ENCODE measurements at places on chromosomes 12 and 14.

DNA sequence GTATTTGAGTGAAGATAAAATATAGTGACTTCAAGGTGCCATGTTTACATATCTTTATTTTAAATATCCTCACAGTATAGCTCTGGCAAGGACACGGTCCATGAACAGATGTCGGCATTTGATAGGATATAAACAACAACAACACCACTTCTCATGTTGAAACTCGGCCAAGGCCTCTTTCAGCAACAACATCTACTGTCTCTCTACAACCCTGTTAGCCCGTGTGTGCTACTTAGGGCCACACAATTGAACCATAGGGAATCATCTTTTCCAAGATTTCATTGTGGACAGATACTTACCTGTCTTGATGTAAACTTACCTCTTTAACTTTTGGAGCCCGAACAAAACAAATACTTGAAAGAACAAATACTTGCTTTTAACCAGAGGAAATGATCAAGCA is 168.7 kb upstream of the SSTR1 start:
- DNase-seq = no peak

- no peak for DNase-seq
These were observed 297.1 kb downstream of the PDZRN4 start for GRCh38 chr12:41485203-41485602.

DNA sequence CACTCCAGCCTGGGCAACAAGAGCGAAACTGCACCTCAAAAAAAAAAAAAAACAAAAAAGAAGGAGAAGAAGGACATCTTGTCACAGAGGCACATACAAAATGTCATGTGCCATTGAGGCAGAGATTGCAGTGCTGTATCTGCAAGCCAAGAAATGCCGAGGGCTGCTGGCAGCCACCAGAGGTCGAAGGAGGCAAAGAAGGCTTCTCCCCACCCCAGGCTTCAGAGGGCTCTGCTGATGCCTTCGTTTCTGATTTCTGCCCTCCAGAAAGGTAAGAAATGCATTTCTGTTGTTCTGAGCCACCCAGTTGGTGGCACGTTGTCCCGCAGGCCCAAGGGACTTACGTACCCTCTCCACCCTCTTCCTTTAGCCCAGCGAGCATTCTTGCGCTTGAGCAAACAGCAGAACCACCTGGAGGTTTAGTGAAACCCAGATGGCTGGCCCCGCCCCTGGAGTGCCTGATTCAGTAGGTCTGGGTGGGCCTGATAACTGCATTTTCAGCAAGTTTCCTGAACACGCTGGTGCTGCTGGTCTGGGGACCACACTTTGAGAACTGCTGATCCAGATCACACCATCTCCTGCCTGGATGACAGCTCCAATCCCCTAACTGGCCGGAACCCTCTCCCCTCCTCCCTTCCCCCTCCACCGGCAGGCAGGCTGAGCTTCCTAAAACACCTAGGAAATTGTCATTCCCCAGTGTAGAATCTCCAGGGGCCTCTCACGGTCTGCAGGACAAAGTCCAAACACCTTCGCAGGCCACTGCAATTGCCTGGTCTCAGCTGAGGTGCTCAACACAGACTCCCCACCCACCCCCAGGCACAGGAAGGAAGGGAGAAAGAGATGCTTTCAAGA is 21.1 kb upstream of the SCARB1 start:
- no peak for DNase-seq

DNA sequence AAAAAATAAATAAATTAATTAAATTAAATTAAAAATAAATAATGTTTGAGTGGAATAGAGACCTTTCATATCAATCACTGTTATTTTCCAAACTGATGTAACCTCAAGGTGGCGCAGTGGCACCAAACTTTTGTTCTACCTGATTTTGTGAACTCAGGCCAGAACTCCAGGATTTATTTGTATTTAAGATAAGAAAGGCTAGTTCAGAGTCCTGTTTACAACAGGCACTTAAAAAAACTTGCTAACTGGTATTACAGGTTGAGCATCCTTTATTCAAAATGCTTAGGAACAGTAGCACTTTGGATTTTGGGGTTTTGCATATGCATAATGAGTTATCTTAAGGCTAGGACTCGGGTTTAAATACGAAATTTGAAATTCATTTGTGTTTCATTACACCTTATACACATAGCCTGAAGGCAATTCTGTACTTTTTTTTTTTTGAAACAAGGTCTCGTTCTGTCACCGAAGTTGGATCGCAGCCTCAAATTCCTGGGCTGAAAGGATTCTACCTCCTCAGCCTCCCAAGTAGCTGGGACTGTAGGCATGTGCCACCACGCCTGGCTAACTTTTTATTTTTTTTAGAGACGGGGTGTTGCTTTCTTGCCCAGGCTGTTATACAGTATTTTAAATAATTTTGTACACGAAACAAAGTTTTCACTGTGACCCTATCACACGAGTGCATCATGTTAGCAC is 32.4 kb downstream of the YY1 start:
- no peak for DNase-seq

GRCh38 chr12:7645395-7646177 is 20.1 kb downstream of the APOBEC1 start:
- DNase-seq = no peak

DNA sequence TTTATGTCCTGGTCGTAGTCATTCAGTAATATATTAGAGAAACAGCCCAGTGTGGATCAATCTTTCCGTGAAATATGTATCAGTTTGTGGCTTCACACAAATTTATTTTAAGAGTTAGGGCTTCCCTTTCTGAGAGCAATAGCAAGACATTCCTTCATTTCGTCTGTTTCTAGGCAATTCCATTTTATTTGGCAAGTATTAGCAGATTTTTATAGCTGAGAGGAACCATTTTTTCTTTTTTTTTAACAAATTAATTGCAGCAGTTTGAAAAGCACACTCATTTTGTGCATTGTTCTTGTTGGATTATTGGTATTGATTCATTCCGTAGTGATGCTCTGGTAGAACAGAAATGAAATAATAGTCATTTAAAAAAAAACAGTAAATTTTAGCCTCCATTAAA is 132.9 kb downstream of the SRGAP1 start:
- DNase-seq = no peak

GRCh38 chr12:47400266-47400665 is 305.6 kb downstream of the RPAP3 start:
- DNase-seq = no peak

DNA sequence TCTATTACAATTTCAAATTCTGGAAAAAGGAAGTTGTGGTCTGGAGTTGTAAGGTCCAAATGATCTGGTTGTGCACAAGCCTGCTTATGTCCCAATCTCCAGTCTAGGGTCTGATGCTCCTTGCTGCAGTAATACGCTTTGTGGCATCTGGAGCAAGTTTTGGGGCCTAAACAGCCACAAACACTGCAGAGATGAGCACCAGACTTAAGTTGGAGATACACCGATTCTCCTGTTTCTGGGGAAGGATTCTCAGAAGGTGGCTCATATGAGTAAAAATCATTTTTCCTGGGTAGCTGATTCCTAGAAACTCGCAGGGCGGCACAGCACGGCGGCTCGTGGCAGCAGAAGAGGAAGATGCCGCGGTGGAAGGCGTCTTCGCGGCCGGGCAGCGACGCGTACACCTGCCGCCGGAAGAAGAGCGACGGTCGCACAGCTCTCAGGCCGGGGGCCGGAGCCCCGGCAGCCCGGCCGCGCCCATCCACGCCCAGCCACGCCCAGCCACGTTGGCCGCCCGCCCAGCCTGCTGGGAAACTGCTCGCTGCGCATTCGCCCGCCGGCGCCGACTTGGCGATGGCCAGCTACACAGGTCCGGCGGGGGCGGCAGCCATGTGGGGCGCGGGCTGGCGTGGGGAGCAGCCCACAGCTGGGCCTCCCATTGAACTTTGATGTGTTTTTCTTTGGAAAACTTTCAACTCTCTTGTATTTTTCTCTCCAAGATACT is 129.0 kb downstream of the ASCL4 start:
- no peak for DNase-seq

DNA sequence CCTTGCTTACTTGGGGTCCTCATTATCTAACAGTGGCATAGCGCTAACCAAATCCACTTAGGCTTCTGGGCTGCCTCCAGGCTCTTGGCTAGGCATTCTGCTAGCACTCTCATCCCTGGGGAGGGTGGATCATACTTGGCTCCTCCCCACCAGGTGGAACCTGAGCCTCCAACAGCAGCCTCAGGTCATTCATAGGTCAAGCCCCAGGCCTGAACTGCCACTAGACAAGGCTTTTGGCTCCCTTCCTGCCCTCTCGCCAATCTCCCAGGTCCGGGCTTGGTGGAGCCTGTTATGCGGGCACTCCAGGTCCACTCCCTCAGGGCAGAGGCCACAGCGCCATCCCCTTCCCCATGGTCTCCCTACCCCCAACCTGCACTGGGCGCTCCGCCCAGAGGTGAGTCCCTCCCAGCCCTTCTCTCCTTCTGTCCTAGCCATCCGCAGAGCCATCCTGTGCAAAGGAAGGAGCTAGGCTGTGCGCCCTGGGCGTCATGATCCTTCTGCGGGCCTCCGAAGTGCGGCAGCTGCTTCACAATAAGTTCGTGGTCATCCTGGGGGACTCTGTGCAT is 154.9 kb upstream of the AMIGO2 start:
- DNase-seq = no peak

GRCh38 chr12:57250541-57250940 is 446 bp downstream of the STAC3 start:
- no peak for DNase-seq

- no peak for DNase-seq
These were observed 60.8 kb upstream of the REP15 start for GRCh38 chr12:27635349-27635972.

- DNase-seq = no peak
These were observed 84.5 kb downstream of the BORCS5 start for GRCh38 chr12:12441429-12441807.

DNA sequence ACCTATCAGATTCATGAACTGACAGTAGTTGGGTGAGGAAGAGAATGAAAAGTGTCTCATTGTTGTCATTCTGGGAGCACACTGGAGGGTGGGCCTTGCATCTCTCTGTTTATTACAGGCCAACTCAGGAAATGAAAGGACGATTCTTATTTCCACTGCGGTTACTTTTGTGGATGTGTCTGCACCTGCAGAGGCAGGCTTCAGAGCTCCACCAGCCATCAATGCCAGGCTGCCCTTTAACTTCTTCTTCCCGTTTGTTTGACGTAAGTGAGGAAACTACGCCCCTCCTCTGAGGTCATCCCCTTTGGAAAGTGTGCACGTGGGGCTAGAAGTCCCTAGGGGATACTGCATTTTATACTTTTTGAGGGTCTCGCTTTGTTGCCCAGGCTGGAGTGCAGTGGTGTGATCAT is 33.7 kb downstream of the TCTN1 start:
- no peak for DNase-seq

GRCh38 chr12:56338308-56339157 is at the start of gene IL23A:
TSS of gene IL23A (plus strand) at chr12:56338884. CDS start at chr12:56339045, 161 bp downstream.
- DNase-seq = peak; percentile 89

GRCh38 chr12:50988051-50988450 is 35.7 kb downstream of the HIGD1C start:
- no peak for DNase-seq

DNA sequence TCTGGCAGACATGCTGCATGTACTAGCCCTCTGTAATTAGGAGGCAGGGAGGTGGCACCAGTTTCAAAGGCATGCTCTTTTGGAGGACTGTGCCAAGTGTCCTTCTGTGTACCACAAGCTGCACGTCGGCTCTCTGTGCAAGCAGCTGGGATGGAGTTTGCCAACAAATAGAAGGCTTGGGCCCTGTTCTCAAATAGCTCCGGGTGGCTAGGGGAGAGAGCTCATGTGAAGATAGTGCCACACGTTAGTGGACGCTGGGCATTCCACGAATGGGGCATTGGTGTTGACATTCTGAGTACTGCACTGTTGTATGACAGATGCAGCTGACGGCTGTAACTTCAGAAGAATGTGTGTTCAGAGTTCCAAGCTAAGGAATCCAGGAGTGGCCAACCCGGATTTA is 4.4 kb downstream of the AACS start:
- DNase-seq = no peak

DNA sequence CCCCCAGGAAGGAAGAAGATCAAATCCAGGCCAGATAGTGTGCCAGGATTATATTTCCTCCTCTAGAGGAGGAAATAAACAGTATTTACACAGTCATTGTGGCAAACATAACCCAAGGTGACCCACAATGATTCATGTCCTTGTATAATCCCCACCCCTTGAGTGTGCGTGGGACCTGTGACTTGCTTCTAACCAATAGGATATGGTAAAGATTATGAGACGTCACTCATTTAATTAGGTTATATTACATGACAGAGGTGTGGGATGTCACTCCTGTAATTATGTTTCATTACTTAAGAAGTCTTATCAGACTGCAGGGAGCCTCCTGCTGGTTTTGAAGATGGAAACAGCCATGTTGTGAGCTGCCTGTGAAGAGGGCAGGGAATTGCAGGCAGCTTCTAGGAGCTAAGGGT is 12.2 kb upstream of the CATSPERB start:
- no peak for DNase-seq

DNA sequence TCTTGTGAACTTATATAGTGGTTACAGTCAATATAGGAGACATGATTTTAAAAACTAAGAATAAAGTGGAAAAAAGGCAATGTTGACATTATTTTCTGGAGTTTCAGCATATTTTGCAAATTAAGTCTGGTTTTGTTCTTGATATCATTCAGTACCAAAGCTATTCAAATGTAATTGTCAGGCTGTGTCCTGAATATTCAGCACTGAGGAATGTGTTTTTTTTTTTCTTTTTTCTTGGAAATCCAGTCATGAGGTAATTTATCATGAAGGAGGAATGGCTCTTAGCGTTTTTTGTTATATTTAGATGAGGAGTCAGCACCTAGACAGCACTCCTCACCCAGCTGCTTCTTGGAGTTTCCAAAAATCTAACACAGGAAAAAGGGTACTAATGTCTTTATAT is 225.5 kb downstream of the CCDC91 start:
- DNase-seq = no peak

GRCh38 chr12:71469258-71469750 is 29.7 kb downstream of the LGR5 start:
- DNase-seq = no peak

GRCh38 chr12:85138833-85139232 is 102.7 kb downstream of the LRRIQ1 start:
- no peak for DNase-seq

GRCh38 chr12:4567073-4567881 is 5.3 kb downstream of the DYRK4 start:
- DNase-seq = no peak

GRCh38 chr14:20794644-20795369 is 7.8 kb downstream of the RNASE1 start:
- DNase-seq = no peak

DNA sequence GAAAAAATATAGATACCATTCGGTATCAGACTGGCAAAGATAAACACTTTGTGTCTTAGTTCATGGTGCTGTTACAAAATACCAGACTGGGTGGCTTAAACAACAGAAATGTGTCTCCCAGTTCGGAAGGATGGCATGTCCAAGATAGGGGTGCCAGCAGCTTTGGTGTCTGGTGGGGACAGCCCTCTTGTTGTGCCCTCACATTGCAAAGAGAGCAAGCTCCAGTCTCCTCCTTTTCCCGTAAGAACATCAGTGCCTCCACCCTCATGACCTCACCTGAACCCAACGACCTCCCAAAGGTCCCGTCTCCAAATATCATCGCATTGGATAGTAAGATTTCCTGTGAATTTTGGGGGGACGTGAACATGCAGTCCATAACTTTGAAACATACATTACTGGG is 12.4 kb downstream of the ZBTB42 start:
- DNase-seq = no peak
